Right lung (tissue), 10 donors: ENCODE measurements at places on chromosomes 4 and X.

- no peak for DNase-seq
Observed at GRCh38 chr4:54098375-54098774, 1.6 kb upstream of the GSX2 start.

GRCh38 chrX:55801811-55802210 lies 84.3 kb downstream of the RRAGB start:
- no peak for DNase-seq

DNA sequence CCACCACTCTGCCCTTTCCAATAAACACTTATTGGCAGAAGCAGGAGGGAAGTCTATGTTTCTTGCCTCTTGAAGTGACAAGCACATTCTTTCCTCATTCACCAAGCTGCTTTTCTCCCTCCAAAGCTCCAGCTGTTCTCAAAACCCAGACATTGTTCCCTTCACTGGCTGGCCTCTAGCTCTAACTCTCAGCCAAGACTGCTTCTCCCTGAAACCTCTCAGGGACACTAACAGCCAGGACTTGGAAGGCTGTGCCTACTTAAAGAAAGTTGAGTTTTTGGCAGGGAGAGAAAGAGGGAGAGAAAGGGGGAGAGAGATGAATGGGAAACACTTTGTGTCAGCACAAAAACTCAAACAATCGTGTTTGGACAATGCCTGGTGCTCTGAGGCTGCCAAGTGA lies 99.5 kb downstream of the COX18 start:
- peak; percentile 36 for DNase-seq

DNA sequence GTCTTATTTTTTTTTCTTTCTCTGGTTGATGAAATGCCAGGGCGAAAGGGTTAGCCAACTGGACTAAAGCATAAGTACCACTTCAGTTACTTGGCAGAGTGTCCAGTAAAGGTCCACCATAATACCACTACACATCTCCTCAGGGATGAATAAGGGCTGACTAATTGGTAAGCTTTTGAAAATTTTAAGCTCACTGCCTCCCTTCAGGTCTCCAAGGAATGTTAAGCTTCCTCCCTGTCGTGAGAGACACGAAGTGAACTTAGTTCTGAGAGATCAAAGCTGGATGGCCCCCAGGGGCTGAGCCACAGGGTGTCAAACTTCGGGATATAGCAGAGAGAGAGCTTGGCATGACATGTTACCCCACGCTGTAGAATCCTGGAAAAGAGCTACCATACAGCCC lies 111.4 kb downstream of the VSIG4 start:
- DNase-seq = no peak

GRCh38 chr4:140793291-140793690 lies 37.1 kb upstream of the TBC1D9 start:
- no peak for DNase-seq

GRCh38 chr4:48024522-48024921 lies 8.0 kb downstream of the NIPAL1 start:
- DNase-seq = no peak

DNA sequence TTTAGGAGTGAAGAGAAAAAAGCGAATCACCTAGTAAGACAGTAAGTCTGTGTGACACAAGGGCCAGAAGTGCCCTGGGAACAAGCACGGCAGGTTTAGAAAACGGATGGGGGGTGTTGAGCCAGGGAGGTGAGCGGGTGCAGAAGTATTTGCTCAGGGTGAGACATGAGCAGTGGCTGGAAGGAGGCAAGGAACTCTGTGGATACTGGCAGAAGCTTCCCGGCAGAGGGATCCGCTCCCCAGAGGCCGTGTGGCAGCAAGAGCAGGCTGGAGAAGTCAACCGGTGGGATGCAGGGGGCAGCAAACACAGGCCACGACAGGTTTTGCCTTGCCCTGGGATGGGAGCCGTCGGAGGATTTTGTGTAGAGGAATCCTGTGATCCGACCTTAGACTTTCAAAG lies 2.3 kb upstream of the UVSSA start:
- peak; percentile 11 for DNase-seq

- DNase-seq = no peak
Observed at GRCh38 chr4:134537701-134538100, 336.1 kb upstream of the PABPC4L start.

GRCh38 chr4:74886484-74886883 lies 46.4 kb upstream of the PARM1 start:
- no peak for DNase-seq

DNA sequence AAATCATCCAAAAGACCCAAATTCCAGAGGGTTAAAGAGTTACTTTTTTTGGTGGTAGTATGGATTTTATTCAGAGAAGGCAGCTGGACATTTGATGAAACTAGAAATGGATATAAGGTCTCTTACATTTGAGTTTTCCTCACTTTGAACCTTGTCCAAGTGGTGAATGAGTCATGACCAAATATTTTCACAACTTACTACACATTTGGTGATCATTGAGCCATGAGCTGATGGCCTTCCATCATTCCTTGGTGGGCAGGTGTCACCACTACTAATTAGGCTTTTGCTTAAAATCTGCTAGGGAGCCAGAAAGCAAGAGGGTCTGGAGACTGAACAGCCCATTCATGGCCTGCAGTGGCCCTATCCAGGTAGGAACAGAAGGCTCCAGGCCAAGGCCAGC lies 620.2 kb upstream of the INTU start:
- DNase-seq = no peak

GRCh38 chr4:176775338-176775737 lies 17.4 kb downstream of the VEGFC start:
- DNase-seq = no peak

- no peak for DNase-seq
Observed at GRCh38 chr4:107939307-107939706, 8.0 kb downstream of the CYP2U1 start.

DNA sequence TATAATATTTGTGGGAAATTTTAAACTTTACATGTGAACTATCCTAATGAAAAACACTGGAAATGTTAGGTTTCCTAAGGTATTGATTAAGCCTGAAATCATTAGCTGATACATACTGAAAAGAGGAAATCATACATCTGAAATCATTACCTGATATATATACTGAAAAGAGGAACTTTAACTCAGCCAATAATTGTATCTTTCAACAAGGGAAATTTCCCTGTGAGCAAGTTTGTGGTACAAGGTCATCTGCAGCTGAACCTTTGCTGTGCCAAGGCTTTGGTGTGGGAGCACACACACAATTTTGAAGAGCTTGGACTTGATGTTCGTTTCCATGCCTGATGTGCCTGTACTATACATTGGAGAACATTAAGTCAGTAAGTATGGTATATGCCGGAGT lies 131.9 kb upstream of the USP9X start:
- no peak for DNase-seq

DNA sequence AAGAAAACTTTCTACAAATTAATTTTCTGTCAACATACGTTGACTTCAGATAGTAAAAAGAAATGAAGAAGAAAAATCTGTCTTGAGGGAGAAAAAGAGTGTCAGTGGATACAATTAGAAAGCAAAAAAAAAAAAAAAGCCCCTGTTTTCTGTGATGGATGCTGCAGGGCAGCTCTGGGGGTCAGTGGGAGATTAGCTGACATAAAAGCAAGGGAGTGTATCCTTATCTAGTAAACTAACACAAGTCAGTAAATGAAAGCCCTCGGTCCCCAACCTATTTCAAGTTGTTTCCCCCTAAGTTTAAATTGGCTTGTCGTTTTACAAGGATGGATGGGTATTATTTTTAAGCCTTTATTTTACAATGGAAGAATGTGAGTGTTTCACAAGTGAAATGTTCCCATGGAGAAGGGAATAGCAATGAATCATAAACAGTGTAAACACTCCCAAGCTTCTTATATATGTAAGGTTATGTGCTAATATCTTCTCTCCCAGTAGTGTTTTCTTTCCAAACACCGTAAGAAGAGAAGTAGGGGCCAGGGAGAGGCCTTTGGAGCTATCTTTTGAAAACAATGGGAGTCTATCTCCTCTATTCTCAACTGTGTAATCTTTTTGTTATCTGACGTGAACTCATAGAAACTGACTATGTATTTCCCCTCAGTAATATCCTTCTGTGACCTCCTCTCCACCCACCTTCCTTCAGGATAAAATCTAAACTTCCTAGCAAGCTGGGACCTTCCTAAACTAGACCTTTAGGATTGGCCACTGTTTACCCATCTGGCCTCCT lies 347.7 kb downstream of the FBXO8 start:
- no peak for DNase-seq

GRCh38 chrX:40418813-40419195 lies 162.0 kb upstream of the ATP6AP2 start:
- DNase-seq = no peak

DNA sequence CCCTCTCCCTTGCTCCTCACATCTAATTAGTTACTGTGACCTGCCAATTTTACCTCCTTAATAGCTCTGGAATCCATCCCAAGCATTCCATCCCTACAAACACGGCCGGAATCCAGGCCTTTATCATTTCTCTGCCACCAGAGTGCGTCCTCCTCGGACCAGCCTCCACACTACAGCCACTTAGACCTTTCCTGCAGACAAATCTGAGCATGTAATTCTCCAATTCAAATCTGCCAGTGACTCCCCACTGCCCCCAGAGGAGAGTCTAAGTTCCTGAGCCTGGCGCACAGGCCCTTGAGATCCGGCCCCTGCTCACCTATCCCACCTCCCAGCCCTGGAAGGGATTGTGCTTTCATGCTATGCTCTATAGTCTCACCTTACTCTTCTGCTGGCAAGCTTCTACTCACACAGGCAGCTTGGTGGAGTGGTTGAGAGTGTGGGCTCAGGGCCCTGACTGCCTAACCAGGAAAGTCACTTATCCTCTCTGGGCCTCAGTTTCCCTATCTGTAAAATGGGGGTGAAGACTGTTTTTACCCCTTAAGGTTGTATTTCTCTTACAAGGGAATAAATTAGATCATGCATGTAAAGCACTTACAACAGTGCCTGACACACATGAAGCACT lies 31.2 kb downstream of the PJA1 start:
- peak; percentile 48 for DNase-seq

GRCh38 chr4:7719354-7720174 lies 220.1 kb downstream of the AFAP1 start:
- peak; percentile 52 for DNase-seq

- no peak for DNase-seq
Observed at GRCh38 chr4:17787315-17787714, 5.9 kb upstream of the FAM184B start.

DNA sequence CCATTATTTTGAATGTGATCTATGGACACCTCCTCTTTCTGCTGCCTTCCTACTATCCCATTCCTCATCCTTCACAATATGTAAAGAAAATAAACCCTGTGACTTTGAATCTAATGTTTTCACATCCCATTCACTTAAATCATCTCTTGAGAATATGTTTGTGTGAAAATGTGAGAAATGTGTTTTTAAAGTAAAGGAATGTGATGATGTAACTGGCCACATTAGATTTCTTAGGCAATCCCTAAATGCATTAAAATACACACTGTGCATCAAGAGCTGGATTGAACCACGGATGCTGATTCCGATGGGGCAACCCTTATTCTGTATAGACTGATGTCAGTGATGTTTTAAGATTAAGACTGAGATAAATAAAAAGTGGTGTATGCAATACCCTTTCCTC lies 558.9 kb upstream of the TENM3 start:
- no peak for DNase-seq

DNA sequence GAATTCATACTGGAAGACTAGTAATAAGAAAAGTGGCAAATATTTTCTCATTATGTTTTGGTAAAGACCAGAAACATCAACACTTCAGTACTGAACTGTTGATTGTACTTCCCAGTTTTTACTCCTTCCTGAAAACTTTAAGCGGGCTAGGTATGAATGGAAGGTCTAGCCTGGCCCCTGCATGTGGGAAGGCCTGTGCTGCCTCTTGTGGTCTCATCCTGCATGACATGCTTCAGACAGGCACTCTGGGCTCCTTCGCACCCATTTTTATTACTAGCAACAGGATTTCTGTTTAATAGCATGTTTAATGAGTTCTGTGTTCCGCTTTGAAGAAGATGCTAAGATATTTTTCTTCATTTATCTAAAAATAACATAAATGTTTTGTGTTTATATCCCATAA lies 279.1 kb downstream of the ANK2 start:
- DNase-seq = no peak

DNA sequence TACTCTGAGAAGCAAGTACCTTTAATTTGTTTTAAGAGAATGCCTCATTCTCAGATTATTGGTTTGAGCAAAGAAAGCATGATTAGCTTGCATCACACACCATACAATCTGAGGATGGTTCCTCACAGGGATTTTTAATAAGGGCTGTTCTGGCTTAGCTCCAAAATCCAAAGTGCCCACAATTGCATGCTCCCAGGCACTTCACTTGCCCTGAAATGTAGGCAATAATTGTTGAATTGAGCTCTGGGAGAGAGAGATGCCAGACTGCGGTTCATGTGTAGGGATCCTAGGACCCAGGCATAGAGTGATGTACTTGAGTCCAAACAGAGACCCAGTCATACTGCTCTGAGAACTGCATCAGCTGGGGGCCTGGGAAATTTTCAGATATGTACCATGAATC lies 358.4 kb upstream of the CXorf51B start:
- DNase-seq = no peak

DNA sequence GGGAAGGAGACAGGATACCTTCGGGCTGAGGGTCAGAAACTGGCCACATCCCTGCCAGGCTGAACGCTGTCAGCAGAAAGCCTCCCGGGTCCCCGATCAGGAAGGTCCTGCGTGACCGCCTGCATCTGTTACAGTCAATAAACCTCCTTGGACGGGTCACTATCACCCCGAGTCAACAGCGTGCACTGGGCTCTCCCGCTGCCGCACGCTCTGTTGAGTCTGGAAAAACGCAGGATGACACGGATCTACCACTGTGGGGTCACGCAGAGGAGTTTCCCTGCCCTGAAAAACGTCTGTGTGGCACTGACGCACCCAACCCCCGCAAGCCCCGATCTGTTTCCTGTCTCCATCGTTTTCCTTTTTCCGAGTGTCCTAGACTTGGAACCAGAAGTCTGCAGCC lies 12.1 kb downstream of the PPP2R3B start:
- no peak for DNase-seq

- DNase-seq = no peak
Observed at GRCh38 chr4:14218641-14219040, 591.1 kb upstream of the BOD1L1 start.

DNA sequence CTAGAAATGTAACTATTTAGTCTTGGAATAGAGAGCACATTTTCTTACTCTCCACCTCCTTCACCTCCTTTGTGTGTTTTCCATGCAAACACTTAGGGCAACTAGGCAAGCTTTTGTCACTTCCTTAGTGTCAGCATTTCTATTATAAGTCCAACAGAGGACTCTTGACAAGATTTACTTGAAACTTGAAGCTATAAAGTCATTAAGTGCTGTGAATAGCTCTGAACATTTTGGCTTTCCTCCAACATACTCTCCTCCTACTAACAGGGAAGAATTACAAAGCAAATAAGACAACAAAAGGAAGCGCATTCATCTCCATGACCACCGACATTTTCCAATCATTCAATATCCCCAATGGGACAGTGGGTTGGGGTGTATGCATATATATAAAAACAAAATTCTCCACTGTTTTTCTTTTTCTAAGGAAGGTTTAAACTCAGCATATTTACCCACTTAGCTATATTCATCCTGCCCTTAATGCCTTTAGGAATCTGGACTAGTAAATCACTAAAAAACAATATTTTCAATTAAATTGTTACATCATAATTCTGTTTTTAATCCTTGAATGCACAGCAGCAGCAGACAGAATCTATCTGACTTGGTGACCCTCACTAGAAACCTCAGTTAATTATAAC lies 264.6 kb downstream of the SNCA start:
- DNase-seq = peak; percentile 16
